ENCODE measurements at places on chromosomes 5 and 9.

DNA sequence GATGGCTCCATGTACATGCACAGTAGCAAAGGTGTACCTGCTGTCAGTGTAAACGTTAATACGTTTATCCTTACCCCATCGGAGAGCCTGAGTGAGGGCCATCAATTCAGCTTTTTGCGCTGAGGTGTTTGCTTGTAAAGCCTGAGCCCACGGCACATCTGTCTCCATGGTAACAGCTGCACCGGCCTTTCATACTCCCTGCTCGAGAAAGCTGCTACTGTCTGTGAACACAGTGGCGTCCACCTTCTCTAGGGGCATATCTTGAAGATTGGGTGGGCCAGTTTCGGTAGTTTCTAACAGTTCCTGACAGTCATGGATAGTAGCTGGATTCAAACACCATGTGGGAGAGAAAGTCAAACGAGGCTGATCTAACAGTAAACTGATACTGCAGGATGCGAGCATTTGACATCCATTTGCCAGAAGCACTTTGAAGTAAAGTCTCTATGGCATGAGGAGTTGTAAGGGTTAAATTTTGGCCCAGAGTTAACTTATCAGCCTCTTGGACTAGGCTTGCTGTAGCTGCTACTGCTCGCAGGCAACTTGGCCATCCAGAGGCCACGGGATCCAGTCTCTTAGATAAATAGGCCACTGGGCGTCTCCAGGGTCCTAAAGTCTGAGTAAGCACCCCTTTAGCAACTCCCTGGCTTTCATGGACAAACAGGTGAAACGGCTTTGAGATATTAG, 21.0 kb upstream of the RHOBTB3 start:
- no peak for DNase-seq

GRCh38 chr5:20555034-20555433, 567.0 kb upstream of the CDH18 start:
- no peak for DNase-seq

- peak; percentile 24 for DNase-seq
These were observed 403.1 kb downstream of the TLE4 start for GRCh38 chr9:79974806-79975422.

DNA sequence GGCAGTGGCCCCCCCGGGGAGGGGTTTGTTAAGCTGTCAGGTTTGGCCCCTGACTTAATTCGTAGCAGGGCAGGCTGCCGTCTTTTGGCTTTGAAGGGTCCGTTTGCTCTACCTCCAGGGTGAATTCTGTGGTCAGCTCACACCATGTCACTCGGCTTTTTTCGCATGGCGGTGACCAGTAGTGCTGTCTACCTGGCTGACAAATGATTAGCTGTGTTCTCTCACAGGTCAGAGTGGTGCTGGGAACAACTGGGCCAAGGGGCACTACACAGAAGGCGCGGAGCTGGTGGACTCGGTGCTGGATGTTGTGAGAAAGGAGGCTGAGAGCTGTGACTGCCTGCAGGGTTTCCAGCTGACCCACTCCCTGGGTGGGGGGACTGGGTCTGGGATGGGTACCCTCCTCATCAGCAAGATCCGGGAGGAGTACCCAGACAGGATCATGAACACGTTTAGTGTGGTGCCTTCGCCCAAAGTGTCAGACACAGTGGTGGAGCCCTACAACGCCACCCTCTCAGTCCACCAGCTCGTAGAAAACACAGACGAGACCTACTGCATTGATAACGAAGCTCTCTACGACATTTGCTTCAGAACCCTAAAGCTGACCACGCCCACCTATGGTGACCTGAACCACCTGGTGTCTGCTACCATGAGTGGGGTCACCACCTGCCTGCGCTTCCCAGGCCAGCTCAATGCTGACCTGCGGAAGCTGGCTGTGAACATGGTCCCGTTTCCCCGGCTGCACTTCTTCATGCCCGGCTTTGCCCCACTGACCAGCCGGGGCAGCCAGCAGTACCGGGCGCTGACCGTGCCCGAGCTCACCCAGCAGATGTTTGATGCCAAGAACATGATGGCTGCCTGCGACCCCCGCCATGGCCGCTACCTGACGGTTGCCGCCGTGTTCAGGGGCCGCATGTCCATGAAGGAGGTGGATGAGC, 1.4 kb downstream of the TUBB4B start:
- DNase-seq: no peak

- peak; percentile 9 for DNase-seq
These were observed 370.2 kb upstream of the C9orf72 start for GRCh38 chr9:27943501-27943900.

DNA sequence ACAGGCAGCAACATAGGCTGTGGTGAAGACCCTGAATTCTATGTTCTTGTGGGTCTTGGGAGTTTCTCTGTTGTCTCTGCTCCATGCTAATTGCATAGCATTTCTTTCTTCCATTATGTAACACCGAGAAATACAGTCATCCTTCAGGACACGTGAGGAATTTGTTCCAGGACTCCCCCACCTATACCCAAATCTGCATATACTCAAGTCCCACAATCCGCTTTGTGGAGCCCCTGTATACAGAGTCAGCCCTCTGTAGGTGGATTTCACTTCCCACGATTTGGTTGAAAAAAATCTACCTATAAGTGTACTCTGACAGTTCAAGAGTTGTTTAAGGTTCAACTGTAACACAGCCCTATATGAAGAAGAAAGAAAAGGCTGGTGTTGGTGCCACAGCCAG, 22.1 kb downstream of the ANKRD33B start:
- no peak for DNase-seq

DNA sequence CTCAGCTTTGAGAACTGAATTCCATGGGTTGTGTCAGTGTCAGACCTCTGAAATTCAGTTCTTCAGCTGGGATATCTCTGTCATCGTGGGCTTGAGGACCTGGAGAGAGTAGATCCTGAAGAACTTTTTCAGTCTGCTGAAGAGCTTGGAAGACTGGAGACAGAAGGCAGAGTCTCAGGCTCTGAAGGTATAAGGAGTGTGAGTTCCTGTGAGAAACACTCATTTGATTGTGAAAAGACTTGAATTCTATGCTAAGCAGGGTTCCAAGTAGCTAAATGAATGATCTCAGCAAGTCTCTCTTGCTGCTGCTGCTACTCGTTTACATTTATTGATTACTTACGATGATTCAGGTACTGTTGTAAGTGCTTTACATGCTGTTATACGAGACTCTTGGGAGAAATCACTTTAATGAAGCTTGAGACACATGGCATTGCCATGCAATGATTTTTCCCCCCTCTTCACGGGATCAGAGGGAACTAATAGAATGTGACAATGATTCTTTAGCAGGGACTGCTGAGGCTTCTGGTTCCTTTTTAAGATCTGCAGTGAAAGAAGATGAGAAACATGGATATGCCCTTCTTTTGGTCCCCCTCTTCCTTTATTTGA, 63.8 kb downstream of the PTTG1 start:
- DNase-seq: no peak

GRCh38 chr5:36728697-36729543, 122.5 kb downstream of the SLC1A3 start:
- DNase-seq: peak; percentile 61

DNA sequence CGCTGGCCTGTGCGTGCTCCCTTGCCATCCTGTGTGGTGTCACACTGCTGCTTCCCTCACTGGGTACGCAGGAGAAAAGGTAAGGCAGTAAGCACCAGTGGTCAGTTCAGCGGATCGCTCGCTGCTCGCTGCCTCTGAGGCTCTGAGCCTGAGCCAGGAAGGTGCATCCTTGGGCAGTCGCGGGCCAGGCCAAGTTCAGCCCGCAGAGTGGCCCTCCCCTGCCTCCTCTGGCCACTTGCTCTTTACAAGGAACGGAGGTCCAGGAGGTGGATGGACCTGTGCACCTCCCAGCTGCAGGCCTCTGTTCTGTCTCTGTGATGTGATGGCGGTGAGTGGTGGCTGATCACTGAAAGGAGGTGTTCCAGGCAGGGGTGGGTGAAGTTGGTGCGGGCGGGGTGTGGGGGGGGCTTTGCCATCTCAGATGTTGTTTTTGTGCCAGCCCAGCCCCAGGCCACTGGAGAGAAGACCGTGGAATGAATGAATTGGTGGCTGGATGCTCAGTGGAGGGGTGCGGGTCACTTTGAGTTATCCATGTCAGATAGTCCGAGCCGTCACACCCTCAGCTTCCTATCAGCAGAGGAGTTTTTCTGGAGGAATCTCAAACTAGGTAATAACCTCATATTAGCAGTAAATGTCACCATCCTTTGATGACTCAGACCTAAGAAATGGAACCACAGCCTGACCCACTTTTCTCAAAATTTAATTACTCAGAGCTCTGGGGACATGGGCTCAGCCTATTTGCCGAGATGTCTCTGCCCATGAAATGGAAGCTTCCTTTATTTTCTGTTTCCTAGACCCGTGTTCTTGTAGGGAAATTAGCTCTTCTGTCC, 7.3 kb downstream of the COL5A1 start:
- no peak for DNase-seq

DNA sequence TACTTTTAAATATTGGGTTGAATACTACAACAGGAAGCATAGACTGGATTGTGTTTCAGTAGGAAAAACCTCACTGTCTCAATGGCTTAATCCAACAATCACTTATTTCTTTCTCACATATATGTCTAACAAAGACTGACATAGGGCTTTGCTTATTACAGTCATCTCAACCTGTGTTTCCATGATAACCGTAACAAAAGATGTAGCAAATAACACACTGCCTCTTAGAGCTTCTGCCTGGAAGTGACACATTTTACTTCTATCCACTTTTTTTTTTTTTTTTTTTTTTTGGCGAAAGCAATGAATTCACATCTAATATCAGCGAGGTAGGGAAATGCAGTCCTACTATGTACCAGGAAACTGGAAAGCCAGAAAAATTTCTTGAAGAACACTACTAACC, 204.9 kb upstream of the CDKN2B start:
- no peak for DNase-seq

DNA sequence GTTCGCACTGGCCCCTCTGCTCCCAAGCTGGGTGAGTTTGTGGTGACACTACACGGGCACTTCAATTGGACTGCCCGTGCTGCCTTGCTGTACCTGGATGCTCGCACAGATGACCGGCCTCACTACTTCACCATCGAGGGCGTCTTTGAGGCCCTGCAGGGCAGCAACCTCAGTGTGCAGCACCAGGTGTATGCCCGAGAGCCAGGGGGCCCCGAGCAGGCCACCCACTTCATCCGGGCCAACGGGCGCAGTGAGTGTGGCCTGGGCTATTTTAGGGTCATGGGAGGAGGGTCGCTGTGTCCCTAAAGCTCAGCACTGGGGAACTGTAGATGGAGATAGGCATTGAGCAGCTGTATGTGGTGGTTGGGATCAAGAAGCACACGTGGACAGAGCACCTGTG, 1.4 kb downstream of the NPR2 start:
- no peak for DNase-seq

DNA sequence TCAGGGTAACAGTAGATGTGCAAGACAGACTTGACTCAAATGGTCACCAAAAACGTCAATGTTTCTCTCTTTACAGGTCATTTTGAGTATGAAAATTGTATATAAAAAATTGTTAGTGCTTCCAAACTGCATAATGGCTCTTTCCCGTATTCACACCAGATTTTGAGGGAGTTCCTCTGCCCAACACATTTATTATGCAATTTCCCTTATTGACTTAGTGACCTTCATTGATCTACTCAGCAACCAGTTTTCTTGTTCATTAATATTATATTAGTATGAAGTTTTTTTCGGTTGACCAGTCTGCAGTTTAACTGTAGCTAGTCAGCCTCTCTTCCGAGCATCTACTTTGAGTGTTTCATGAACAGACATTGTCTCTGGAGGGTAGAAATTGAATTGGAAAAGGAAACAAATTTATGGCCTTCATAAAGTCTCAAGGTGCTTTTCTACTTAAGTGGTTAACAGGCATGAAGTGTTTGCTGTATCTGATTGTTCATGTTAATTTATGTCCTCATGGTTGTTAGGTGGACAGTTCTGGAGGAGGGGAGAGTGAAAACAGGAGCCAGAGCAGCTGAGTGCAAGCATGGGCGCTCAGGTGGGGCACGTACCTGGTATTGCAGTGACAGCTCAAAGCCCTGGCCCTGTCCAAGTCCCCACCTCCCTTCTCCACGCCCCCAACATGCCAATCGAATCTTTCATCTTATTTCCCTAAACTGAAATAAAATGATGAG, 240.2 kb downstream of the RFK start:
- no peak for DNase-seq

DNA sequence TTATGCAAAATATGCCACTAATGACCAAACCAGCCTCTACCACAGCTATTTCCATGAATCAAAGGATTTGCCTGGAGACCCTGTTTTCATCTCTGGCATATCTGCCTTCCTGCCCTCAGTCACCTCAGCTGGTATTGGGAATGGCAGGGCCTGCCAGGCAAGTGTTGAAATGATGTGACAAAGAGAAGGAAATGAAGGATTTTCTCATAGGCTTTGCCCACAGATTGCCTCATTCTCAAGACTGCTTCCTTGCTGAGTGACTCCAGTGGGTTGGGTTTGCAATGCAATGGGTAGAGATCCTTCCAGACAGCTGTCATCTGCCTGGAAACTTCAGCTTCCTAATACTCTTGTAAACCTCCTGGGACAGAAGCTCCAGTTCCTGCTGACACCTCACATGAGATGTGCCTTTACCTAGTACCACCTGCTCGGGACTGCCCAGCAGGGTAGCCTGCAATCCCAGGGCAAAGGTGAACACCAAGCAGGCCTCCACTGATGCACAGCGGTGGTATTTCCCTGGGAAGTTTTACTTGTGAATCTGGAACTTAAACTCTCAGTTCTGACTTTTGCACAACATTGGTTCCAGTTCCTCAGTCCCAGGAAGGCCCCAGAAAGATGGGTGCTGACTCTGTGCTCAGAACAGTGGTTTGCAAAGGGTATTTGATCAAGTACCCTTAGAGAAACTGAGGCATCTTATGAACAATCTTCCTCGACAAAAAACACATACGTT, 64.8 kb upstream of the SLC1A1 start:
- DNase-seq: no peak

- DNase-seq: peak; percentile 30
These were observed 118.4 kb downstream of the PAPPA start for GRCh38 chr9:116271991-116272390.

DNA sequence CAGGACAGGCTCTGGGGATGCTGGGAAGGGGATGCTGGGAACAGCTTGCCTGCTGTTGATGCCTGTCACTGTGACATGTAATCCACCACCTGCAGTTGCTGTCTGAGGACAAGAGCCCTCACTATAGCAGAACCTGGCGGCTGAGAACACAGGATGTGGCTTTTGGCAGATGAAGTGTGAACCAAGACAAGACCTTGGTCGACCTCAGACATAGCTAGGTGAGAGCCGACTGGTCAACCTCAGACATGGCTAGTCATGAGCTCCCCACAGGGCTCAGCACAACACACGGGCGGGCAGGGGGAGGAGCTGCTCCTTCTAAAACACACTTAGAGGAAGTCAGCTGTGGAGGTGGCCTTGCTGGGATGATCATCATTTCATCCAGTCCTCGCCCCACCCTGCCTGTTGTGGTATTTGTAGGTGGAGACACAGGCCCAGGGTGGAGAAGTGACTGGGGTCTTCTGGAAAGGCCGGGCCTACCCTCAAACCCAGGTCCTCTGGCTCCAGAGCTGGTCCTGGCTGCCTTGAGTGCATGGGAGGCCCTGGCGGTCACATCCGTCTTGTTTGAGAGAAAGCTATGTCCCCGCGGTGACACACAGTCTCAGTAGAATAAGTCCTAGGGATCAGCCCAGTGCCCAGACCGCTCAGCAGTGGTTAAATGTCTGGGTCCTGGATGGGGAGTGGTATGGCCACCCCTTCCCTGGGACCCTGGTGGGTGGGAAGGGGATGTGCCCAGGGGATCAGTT, 6.1 kb downstream of the SUSD3 start:
- no peak for DNase-seq

- no peak for DNase-seq
These were observed 7.5 kb upstream of the ANKRD33B start for GRCh38 chr5:10556289-10556807.

Measured in neuronal stem cell (in vitro differentiated cells).